ENCODE measurements at places on chromosomes 1 and 21.

GRCh38 chr21:27713154-27714109, 746.5 kb upstream of the ADAMTS5 start:
- DNase-seq = no peak

DNA sequence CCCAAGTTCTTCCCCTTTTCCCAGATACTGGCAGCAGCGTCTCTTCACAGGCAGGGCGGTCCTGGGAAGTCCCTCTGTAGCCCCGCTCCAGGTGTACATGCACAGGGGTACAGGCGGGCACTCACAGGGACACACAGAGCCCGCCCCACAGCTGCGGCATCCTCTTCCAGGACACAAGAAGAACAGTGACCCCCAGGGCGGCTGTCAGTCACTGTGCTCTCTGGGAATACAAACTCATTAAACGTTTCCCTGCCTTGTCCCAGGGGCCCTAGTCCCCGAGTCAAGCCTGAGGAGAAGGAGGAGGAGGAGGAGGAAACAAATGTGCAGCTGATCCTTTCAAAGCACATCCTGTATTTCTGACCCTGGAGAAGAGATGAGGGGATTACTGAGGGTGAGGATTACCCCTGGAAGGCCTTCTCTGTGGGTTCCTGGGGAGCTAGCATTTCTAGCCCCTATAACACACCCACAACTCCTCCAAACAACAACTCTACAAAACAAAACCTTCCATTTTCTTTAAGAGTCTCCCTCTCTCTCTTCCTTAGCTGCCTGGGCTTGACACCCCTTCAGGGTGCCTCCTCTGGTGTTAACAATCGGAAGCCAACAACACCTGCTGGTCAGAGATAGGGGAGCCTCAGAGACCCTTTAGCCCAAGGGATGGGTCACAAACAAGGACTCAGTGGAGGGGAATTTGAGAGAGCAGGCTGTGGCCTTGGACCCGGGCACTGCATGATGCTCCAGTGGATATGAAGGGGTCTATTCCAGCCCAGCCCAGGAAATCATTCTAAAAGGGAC, 28.4 kb upstream of the DMBX1 start:
- DNase-seq = no peak

GRCh38 chr1:200837931-200838571, 34.7 kb upstream of the GPR25 start:
- peak; percentile 46 for DNase-seq

DNA sequence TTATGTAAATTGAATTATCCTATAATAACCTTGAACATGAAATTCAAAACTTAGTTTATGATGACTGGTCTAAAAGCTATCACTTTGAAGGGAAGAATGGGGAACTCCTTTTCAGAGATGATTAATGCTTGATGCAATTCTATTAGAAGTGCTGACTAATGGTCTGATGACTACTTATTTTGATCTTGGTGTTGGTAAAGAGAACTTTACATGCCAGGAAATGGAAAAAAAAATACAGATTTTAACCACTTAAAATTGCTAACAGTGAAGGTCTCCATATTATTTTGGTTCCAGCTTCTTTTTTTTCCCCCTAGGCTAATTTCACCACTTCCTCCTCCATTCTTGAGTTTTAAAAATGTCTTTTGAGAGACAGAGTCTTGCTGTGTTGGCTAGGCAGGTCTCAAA, 22.9 kb downstream of the S1PR1 start:
- DNase-seq = peak; percentile 83

DNA sequence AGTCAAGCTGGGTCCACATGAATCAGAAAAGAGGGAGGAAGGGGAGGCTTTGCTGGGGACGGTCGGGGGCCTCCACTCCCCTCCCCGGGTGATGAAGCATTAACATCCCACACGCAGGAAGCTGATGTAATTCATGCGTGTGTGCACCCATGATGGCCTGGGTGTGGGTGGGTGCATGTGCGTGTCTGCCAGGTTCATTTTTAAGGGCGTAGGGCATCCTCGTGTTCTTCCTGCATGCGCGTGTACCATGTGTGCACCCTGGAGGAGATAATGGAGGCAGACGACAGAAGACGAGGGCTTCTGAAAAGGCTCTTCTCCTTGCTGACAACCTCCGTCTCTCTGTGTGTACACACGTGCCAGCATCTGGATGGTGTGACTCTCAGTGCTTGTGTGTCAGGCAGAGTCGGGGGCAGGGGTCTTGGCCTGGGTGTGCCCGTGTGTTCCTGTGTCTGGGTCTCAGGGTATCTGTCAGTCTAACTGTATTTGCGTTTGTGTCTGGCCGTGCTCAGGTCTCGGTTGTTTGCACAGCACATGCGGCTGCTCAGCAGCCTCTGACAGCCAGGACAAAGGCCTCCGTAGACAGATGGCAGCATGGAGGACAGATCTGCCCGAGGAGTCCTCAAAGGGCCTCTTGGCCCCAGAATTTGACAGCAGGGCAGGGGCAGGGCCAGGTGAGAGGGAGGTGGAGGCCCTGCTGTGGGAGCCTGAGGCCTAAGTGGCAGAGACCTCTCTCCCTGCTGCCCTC, 2.4 kb downstream of the RAP1GAP start:
- no peak for DNase-seq

GRCh38 chr1:68819190-68819829, 322.4 kb upstream of the DEPDC1 start:
- DNase-seq = peak; percentile 7

GRCh38 chr1:94772230-94772641, 47.9 kb upstream of the SLC44A3 start:
- no peak for DNase-seq

GRCh38 chr21:44907225-44907965, 13.3 kb downstream of the ITGB2 start:
- DNase-seq = no peak

DNA sequence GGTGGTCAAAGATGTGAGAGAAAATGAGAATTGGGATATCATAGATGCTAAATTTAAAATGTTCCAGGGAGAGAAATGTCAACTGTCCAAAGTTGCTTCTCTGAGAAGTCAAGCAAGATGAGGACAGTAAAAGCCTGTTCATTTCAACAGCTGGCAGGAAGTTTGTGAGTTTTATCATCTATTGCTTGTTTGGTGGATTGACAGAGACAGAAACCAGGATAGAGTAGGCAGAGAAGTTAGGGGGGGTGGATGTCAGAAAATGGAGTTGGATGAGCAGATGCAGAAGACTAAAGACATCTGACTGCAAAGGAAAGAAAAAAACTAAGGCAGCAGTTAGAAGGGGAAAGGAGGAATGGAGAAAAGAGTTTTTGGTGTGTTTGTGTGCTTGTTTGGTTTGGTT, 78.4 kb downstream of the AK5 start:
- no peak for DNase-seq

GRCh38 chr1:232600424-232601258, 29.3 kb downstream of the SIPA1L2 start:
- DNase-seq = no peak

DNA sequence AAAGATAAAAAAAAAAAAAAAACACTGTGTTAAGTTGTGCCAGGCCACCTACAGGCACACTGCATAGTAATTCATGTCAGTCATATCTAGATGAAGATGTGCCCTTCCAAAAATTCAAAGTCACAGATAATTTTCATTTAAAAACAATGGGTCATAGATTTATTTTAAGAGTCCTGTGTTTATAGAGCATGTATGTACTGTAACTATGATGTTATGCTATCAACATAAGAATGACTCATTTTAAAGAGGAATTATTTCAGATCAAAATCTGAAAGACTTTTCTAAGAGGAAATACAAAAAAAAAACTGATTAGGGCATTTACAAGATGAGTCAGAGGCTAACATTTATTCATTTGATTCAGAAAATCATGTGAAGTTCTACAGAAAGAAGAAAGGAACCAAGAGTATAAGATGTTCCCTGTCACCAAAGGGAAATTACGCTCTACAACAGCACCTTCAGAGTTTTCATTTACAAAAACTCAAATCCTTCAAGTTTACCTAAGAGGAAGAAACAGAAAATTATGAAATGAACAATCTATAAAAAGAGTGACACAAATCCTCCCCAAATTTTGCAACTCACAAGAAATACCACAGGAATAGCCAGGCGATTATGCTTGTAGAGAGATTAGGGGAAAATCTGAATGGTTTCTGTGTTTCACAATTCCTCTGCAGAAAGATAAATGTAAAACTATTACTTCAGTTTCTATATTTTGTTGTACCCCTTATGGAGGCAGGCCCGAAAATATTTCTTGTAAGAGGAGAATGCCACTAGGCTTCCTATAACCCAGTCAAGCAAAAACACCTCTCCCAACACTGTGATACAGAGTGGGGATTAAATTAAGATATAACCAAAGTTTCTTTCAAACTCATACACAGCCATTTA, 13.8 kb downstream of the TP53BP2 start:
- peak; percentile 65 for DNase-seq

DNA sequence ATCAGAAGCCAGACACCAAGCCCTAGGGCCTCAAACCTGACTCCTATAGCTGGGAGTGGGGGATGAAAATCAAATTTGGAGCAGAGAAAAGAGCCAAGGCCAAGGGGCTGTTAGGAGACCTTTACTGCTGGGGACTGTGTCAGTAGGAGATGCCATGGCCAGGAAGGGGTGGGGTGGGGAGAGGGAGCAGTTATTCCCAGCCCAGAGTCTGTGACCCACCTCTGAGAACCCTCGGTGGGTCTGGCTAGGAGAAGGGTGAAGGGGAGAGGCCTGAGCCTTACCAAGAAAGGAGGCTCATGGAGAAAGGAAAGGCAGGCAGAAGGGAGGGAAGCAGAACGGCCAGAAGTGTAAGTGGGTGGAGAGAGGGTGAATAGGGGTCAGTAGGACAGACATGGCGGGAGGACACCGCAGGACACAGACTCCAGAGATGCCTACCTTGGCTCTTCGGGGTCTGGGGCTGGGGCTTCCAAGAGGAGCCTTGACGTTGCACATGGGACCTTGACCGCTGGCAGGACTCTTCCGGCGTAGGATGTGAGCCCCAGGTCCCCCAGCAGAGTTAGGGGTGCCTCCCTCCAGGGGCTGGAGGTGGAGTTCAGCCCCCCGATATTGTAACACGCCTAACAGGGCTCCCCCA, 1.2 kb downstream of the ADAMTS4 start:
- no peak for DNase-seq

DNA sequence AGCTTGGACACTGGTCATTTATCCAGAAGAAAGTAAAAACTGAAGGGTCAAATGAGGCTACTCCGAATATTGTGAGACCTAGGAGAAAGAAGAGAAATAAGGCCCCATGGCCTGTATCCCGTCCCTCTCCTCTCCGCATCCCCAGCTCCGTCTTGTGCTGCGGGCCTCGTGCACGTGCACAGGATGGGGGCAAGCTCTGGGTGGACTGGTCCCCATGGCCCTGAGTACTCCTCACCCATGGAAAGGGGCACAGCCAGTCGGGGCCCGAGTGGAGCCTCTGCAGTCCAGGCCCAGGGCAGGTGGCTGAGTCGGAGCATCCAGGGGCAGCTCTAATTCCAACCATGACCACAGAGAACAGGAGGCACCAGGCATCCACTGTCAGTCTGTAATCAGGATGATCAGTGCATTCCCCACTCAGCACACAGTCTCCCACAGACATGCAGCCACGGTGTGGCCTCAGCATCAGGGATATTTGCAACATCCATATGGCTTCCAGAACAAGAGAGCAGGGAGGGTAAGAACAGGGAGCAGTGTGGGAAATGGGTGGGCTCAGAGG, 12.5 kb upstream of the OLIG1 start:
- no peak for DNase-seq

DNA sequence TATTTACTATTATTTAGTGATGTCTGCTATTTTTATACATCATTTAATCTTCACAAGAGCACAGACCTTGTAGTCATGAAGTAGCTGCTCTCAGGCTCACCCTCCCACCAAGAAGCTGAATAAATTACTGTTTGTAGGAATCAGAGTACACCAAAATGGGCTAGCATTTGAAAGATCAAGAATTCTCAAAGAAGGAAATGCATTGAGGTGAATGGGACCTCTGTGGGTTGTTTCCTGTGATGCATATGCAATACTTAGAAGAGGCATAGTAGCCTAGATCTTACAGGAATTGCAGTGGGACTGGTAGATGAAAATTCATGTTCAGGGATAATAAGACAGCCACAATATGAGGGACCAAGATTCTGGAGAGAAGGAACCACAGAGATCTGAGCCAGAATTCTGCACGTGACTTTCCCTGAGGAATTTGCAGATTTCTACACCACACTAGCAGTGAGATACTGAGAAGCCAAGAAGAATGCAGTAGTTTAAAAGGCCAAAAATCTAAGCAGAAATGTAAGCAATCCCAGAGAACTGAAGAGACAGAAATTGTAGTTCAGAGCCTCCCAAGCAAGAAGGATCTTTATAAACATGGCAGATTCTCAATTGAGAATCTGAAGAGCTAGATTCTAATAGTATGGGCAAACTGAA, 307.0 kb downstream of the ST6GALNAC3 start:
- peak; percentile 52 for DNase-seq

DNA sequence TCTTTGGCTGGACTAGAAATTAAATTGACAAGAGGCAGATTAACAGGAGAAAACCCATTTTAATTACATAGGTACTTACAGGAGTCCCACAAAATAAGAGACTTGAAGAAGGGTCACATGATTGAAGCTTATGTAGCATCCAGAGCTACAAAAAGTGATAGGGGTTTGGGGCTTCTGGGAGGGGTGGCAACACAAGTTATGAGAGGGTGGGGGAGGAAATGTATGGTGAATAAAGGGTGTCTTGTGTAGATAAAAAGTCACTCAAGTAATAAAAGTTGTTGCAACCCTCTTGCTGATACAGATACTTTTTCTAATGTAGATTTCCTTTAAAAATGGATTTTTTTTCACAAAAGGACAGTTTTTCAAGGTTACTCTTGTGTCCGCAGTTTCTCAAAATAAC, 24.0 kb downstream of the USP25 start:
- DNase-seq = no peak

DNA sequence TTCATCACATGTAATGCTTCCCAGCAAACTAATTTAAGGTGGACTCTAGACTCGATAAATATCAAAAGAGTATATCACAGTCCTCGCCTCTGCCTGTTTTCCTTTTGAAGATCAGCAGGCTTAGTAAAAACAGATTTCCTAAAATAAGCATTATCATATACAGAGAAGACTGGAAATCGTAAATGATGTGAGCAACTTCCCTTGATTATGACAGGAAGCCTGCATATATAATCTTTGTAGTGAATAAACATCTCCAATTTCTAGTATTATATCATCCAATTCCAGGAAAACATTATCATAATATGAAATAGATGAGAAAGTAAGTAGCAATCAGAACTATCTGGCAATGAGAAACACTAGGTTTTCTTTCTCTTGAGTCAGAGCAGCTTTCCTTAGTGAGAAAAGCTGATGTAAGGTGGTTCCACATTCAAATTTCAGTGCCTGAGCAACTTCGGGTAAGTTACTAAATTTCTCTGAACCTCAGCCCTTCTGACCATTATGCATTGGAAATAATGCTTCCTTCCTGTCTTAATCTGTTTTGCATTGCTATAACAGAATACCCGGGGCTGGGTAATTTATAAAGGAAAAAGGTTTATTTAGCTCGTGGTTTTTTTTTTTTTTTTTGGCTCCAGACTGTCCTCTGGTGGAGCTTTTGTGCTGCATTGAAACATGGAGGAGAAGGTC, 12.6 kb upstream of the POU2F1 start:
- no peak for DNase-seq

DNA sequence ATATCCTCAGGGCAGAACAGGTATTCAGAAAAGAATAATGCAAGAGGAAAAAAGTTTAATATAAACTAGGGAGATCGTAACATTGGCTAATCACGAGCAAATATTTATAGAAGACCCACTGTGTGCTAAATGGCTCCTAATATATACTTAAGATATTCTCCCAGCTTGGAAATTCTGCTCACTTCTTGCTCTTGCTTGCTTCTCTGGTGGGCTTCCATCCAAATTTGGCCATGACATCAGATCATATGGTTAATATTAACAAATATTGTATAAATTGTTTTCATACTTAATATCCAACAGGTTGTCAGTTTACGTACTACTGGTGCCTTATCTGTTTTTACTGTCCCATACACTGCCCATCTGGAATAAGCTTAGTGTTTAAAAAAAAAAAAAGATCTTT, 1.1 kb downstream of the COX20 start:
- DNase-seq = no peak
